ENCODE measurements at places on chromosomes 7 and 10.

DNA sequence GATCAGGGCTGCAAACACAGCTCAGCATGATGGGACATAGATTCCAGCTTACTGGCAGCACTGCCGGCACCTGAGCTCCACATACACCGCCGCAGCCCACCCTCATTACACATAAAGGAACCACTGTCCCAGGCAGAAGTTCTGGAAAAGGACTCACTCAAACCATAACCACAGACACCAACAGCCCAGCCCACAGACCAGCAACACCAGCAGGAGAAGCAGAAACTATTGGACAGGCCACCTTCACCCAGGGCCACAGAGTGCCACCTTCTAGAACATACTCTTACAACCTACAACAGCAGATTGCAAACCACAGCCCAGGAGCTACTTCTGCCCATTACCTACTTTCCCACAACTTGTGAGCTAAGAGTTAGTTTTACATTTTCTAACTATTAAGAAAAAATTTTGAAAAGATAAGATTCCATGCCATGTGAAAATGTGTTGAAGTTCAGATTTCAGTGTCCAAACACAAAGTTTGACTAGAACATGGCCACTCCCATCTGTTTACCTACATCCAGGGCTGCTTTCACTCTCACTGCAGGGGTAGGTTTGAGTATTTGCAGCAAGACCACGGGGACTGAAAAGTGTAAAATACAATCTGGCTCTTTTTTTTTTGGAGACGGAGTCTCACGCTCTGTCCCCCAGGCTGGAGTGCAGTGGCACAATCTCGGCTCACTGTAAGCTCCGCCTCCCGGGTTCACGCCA is 153.0 kb downstream of the TNS3 start:
- no peak for DNase-seq

GRCh38 chr7:138440460-138440859 is 19.6 kb upstream of the TRIM24 start:
- no peak for DNase-seq

DNA sequence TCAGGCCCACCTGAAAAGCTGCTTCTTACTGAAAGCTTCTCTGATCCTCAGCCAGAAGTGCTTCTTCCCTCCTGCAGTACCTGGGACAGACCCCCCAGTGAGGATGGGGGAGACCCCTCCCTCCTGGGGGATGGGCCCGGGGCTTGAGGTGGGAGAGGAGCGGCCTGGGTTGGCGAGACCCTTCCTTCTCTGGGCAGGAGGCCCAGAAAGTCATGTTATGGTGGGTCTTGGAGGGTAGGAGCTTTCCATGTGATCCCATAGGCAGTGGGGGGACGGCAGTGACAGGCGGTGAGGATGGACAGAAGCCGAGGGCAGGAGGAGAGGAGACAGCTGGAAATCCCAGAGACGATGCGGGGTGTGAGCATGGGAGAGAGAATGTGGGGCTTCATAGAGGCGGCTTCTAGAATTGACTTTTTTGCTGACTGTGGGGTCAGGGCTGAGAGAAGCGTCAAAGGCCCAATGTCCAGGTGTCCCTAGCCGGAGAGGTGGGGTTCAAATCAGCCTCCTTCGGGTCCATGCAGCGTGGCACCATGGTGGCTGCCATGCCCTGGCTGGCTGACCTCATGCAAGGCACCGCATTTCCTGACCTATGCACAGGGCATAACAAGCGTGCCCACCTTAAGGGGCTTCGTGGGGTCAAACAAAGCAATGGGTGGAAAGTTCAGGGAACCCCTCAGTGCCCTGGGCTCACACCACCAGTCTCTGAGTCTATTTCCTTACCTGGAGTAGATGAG is 154.0 kb downstream of the UBE2H start:
- no peak for DNase-seq

- no peak for DNase-seq
Measured at GRCh38 chr7:97005183-97006054, at the start of gene DLX6. Gene DLX6 (plus strand): TSS chr7:97005553. CDS start chr7:97005978, 425 bp downstream.

DNA sequence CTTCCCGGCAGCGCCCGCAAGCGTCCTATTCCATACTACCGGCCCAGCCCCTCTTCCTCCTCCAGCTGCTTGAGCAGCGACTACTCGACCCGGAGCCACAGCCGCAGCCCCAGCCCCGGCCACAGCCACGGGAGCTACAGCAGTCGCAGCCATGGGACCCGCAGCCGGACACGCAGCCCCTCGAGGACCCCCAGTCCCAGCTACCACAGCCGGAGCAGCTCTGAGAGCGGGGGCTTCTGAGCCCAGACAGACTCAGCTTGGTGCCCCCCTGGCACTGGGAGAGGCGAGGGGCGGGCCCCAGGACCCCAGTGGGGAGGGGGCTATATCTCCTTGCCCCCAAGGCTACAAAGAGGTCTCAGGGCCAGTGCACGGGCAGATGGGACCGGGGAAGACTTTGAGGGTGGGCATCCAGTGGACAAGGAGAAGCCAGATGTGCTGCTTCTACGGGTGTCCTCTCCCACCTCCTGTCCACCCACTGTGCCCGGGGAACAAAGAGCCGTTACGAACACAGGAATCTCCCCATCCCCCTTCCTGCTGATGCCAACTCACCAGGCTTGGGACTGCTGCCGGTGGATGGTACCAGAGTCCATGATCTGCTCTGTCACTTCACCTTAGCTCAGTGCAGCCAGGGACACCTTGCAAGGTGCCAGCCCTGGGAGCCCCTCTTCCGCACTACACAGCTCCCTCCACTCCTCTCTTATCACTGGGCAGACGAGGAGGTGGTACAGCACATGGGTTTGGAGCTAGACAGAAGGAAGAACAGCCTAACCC is 16.7 kb upstream of the HSPB1 start:
- DNase-seq, result no peak

DNA sequence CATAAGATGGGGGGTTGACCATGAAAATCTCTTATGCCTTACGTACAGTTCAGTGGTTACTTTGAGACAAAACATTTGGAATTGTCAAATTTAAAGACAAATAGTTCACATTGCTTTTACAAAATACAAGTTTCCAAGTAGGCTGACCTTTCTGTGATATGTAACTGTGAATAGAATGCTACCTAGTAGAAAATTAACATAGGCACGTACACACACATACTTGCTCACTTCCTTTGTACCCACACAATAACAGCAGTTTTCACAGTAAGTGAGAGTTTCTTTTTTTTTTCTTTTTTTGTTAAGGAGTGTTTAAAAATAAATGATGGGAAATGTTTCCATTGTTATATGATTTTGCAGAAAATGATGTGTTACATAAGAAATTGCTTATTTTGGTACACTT is 53.3 kb upstream of the SP8 start:
- no peak for DNase-seq

All from GF-D8 (cell line).